ENCODE measurements at places on chromosomes 13 and 19. TPM values are rescaled to one million over a fixed set of nuclear protein-coding genes. Genes with fewer than 3 reads are reported as not detected.

SPTBN4 gene
- total RNA-seq, result 0.29 TPM

NKPD1 gene
- not detected for total RNA-seq

PRX gene
- total RNA-seq, result 1.7 TPM

ZNF8 gene
- total RNA-seq, result 3.8 TPM

CYP4F3 gene
- 4.3 TPM for total RNA-seq

NAPSA gene
- total RNA-seq, result 2.0 TPM

NTN5 gene
- 1.2 TPM for total RNA-seq

PRRG2 gene
- total RNA-seq, result 18.9 TPM

C19orf81 gene
- total RNA-seq, result not detected

ADGRE3 gene
- not detected for total RNA-seq

TRPC4 gene
- total RNA-seq, result 0.39 TPM

DLEU7 gene
- not detected for total RNA-seq

BCAM gene
- 16.3 TPM for total RNA-seq

TUBA3C gene
- total RNA-seq, result not detected

WTIP gene
- 12.3 TPM for total RNA-seq

SIGLEC8 gene
- 2.0 TPM for total RNA-seq

C5AR1 gene
- 5.1 TPM for total RNA-seq

ZNF570 gene
- 3.7 TPM for total RNA-seq

LIPE gene
- total RNA-seq, result 11.7 TPM

MBD3L2 gene
- not detected for total RNA-seq

FPR1 gene
- not detected for total RNA-seq

HIPK4 gene
- total RNA-seq, result 0.19 TPM

LRRC8E gene
- total RNA-seq, result 1.3 TPM

CASP14 gene
- total RNA-seq, result not detected

TPTE2 gene
- not detected for total RNA-seq

ZNF681 gene
- total RNA-seq, result 3.3 TPM

Measured in mucosa of descending colon (tissue), 3 donors.